ENCODE measurements at places on chromosomes 3 and 15. TPM values are rescaled to one million over a fixed set of nuclear protein-coding genes. Genes with fewer than 3 reads are reported as not detected.

DNA sequence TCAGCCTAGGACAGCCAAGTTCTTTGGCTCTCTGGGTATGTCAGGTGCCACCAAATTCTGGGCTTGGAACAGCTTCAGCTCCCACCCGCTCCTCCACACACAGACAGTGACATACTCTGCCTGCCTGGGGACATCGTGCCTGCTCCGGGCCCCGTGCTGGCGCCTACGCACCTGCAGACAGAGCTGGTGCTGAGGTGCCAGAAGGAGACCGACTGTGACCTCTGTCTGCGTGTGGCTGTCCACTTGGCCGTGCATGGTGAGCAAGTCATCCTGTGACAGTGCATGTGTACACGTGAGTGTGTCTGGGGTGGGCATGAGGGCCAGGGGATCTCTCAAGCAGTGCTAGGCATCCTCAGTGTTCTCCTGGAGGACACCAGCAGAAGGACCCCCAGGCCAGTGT, 922 bp downstream of the IL17RC start:
- DNase-seq = no peak
- H3K4me3 ChIP-seq = peak overlapping the region; percentile 58
- peak overlapping the region; percentile 90 for H3K27ac ChIP-seq
- peaks cover 52% of the 10 kb centered on the region for H3K4me1 ChIP-seq

DNA sequence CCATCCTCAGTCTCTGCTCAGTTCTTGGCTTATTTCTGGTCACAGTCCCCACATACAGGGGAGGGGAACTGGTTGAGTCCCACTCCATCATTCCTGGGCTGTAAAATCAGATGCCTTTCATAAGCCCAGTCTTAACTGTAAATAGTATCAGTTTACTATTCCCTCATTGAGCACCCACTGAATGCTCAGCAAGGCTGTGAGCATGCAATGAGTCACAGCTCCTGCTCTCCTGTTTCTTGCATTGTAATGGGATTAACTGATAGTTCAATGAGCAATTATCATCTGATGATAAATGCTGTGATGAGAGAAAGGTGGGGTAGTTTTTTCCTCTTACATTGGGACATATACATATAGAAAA, 113.6 kb upstream of the TPM1 start:
- H3K27ac ChIP-seq = no peak overlapping the region
- H3K36me3 ChIP-seq = no peaks in the 10 kb centered on the region
- no peaks in the 10 kb centered on the region for H3K4me1 ChIP-seq
- no peak for DNase-seq
- H3K27me3 ChIP-seq = no peaks in the 10 kb centered on the region

DNA sequence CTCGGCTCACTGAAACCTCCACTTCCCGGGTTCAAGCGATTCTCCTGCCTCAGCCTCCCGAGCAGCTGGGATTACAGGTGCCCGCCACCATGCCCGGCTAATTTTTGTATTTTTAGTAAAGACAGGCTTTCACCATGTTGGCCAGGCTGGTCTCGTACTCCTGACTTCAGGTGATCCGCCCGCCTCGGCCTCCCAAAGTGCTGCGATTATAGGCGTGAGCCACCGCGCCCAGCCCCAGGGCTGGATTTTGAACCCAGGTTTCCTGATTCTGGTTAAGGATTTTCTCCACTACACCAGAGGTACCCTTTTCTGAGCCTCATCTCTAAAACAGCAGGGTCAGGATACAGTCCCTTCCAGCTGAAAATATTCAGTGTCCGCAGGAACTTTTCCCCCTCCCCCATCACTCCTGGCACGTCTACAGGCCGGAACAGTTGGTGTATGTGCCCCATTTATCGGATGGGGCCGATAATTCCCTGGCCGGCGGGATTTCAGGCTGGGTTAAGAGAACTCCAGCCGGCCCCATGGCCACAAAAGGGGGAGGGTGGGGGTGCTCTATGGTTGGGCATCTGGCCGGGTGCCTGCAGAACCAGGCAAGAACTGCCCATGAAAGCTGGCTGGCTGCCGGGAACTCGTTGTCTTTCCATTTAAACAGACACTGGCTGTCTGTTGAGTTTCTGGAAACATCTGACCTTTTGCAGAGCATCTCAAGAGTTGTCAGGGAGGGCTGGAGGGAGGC, 26.8 kb upstream of the SEMA4B start:
- DNase-seq = no peak
- no peaks in the 10 kb centered on the region for H3K27me3 ChIP-seq
- H3K4me3 ChIP-seq = peak overlapping the region; percentile 30
- H3K27ac ChIP-seq = peak overlapping the region; percentile 84

DNA sequence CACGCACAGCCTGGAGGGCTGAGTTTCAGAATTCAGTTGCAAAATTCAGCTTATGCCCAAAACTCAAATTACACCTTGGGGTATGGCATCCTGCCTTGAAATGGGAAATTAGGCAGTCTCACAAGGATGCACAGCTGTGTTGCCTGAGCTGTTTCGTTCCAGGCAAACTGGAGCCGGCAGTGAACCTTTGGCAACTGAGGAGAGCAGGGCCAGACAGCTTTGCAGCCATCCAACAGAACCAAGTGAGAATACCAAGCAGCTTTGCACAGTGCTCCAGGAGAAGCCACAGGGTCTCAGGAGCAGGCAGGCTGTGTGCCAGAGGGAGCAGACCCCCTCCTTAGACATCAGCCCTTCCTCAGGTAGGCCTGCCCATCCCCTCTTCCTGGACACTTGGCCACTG, 32.5 kb upstream of the BFSP2 start:
- no peaks in the 10 kb centered on the region for H3K4me1 ChIP-seq
- peak; percentile 52 for DNase-seq
- H3K27me3 ChIP-seq = no peaks in the 10 kb centered on the region
- no peak overlapping the region for H3K4me3 ChIP-seq
- H3K36me3 ChIP-seq = no peaks in the 10 kb centered on the region

DNA sequence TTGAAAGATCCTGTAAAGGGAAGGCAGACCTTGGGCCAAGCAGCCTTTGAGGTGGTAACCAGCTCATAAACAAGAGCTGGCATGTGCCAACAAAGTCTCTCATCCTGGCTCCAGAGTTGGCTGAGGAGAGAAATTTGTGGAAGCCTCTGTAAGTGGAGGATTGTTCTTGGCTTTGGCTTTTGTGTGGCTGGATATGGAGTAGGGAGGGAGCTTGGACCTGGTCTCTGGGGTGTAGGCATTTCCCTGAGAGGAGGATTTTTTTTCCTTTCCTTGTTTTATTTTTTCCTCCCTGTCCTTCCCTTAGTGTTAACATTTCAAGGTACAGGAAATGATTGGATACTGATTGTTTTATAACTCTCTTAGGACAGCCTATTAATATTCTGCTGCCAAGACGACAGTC, 60.8 kb downstream of the ZNF609 start:
- no peak overlapping the region for H3K4me3 ChIP-seq
- no peak for DNase-seq
- H3K27ac ChIP-seq = peak overlapping the region; percentile 25

The ROBO2 gene
- 11.0 TPM for total RNA-seq

The SLC6A20 gene
- total RNA-seq = 2.9 TPM
